ENCODE measurements at places on chromosomes 1 and 21.

- DNase-seq, result no peak
Observed at GRCh38 chr1:160428053-160428452, 27.7 kb downstream of the VANGL2 start.

DNA sequence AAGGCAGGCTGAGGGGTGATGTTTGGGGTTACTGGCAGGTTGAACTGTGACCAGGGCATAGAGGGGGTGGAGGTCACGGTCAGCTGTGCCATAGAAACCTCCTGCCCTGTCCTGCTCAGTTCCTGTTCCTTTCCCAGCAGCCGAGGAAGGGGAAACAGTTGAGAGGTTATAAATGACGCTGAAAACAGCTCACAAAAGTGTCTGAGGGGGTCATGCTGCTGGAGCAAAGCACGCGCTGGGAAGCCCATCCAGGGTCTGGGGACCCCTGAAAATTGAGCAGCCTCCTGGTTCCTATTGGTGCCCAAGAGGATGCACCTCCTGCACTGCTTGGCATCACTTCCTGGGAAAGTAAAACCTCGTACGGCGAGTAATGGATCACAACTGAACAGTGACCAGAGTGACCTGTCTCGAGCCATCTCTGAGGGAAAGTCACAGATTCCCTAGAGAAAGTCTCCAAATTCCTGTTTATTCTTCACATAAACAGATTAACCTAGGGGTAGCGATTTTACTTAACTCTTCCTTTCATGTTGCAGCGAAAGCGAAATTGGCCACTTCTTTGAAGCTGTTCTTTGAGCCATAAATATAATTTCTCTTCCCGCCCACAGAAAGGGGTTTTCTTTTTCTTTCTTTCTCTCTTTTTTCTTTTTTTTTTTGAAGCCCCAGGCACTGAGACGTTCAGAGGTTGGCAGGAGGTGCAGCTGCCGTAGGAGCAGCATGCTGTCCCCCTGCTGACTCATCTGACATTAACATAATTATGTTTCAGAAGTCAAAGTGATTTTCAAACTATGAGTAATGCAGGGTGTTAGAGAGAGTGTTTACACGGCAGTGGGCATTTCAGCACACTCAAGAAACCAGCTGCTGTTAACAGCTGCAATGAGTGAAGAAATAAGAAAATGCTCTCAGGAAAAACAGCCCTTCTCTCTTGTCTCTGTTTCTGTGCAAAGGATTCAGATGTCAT is 41.8 kb upstream of the ATF3 start:
- DNase-seq, result peak; percentile 60

DNA sequence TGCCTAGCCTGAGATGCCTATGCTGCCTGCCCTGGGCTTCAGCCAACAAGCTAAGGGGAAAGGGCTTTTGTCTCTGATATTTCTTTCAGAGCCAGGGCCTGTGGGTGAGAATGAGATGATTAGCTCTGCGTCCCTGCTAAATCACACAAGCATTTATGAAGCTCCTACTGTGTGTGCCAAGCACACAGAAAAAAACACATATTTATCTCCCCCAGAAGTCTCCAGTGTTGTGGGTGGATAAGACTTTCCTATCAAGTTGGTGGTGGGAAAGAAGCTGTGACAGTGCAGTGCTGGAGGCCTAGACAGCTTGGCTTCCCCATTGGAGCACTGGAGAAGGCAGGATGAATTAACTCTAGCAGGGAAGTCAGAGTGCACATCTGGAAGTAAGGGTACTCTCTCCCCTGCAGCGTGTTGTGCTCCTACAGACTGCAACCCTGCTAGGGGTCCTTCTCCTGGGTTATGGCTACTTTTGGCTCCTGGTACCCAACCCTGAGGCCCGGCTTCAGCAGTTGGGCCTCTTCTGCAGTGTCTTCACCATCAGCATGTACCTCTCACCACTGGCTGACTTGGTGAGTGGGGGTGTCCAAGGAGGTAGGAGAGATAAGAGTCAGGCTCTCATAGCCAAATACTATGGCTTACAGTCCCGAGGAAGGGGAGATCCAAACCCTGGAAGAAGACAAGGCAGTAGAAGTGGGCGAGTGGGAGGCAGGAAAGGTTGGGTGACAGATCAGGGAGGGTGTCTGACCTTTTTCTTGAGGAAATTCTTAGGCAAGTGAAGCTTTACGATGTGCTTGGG is 1.7 kb downstream of the SLC50A1 start:
- no peak for DNase-seq

- no peak for DNase-seq
Observed at GRCh38 chr21:33425825-33426224, 22.6 kb downstream of the IFNGR2 start.

DNA sequence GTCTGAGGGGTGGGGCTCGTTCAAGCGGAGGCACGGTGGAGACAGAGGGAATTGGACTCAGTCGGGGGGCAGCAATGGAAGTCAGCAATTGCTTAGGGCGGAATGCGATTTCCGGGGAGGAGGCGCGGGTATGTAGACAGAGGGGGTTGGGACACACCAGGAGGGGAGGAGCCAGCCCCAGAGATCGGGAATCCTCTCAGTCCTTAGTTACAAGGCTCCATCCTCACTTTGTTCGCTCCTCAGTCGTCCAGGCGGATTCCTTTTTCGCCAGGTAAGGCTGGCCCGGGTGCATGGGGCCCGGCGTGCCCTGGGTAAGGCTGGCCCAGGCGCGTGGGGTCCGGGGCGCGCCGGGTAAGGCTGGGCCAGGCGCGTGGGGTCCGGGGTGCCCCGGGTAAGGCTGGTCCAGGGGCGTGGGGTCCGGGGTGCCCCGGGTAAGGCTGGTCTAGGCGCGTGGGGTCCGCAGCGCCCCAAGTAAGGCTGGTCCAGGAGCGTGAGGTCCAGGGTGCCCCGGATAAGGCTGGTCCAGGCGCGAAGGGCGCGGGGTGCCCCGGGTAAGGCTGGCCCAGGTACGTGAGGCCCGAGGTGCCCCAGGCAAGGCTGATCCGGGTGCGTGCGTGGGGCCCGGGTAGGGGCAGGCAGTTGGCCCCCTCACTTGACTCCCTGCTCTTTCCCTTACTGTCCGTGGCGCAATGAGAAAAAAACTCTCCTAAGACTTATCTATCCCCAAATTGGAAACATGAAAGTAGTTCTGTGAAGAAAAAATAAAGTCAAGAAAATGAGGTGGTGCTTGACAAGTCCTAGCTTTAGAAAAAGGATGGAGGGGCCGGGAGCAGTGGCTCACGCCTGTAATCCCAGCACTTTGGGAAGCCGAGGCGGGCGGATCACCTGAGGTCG is at the start of gene L1TD1:
Gene L1TD1, plus strand, starts transcription at position 199 of the 894 bp plus-strand sequence. CDS start 11,780 bp downstream, outside the sequence.
- DNase-seq, result no peak

DNA sequence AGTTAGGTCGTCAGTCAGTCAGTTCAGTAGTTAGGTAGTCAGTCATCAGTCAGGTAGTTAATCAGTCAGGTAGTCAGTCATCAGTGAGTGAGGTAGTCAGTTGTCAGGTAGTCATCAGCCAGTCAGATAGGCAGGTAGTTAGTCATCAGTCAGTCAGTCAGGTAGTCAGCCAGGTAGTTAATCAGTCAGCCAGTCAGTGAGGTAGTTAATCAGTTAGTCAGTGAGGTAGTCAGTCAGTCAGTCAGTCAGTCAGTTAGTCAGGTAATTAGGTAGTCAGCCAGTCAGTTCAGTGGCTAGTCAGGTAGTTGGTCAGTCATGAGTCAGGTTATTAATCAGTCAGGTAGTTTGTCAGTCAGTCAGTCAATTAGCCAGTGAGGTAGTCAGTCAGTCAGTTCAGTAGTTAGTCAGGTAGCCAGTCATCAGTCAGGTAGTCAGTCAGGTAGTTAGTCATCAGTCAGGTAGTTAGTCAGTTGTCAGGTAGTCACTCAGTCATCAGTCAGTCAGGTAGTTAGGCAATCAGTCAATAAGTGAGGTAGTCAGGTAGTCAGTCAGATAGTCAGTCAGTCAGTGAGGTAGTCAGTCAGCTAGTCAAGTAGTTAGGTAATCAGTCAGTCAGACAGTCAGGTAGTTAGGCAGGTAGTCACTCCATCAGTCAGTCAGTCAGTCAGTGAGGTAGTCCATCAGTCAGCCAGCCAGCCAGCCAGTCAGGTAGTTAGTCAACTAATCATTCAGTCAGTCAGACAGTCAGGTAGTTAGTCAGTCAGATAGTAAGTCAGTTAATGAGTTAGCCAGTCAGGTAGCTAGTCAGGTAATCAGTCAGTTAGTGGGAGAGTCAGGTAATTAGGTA is 16.2 kb downstream of the KRTAP10-1 start:
- DNase-seq, result no peak

DNA sequence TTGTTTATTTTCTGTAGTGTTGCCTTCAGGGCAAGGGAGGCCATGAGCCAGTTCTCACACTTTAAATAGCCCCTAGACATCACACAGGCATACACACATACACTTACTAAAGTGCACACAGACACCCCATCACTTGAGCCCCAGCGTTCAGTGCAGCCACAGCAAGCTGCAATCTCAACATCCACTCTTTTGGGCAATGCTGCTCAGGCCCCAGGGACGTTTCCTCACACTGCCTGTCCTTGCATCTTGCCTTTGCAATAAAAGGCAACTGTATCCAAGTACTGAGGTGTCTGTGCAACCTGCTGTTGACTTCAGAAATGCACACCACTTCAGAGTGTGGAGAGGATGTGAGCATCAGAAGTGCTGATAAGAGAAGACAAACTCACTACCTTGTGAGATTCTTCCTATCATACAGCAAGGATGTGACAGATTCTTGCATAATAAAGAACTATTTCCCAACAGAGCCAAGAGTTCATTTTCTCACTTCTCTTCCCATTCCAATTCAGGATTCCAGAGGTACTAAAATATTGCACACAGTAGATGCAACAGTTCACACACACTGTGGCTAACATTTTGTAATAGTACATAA is 36.2 kb downstream of the IRF2BP2 start:
- no peak for DNase-seq

GRCh38 chr21:14838400-14838799 is 226.4 kb downstream of the NRIP1 start:
- DNase-seq, result no peak

- DNase-seq, result no peak
Observed at GRCh38 chr1:107771377-107771776, 193.6 kb downstream of the VAV3 start.

DNA sequence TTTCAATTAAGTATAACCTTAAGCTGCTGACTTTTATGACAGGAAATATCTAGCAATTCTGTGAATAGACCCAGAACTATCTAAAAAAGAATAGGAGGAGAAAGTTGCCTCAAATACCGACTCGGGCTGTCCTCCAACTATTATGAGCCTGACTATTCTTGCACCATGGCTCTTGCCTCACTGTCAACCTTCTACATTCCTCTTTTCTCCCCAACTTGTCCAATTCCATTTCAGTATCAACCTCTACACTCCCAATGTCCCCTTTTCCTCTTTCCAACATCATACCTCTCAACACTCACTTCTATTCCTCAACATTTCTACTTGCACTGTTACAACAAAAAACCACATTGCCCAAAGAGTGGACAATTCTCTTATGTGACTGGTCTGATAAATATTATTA is 2.3 kb downstream of the ZZZ3 start:
- no peak for DNase-seq

DNA sequence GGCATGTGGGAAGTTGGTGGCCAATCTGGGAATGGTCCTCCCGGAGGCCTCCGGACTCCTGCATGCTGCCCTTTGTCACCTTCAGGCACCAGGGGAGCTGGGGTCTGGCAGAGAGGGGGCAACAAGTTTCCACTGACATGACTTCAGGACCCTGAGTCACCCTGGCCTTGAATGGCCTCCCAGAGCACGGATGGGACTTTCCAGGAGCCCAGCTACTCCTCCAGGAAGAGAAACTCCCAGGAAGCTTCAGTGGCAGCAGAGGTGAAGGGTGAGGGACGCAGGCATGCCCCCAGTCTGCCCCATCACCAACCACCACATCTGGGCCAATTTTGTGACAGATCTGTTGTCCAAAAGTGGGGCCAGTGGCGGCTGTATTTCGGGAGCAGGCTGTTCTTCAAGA is 55.9 kb upstream of the WASF2 start:
- no peak for DNase-seq

DNA sequence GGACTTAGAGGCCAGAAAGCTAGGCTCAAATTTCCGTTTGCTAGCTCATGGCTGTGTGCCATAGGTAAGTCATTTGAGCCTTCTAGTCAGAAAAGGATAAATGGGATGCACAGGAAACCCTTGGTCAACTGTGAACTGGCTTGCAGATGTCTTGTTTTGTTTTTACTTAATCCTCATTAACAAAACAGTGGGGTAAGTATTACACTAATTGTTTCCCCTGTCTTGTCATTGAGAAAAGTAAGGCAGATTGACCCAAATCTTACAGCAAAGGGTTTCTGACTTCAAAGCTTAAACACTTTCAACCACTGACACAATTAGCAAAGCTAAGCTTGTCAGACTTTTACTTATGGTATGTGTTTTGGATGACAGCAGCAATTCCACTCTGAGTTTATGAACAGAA is 291.3 kb downstream of the NTNG1 start:
- no peak for DNase-seq

- DNase-seq, result no peak
Observed at GRCh38 chr21:34520764-34521508, 8.9 kb upstream of the KCNE1 start.

- DNase-seq, result no peak
Observed at GRCh38 chr1:6275826-6276782, 15.2 kb upstream of the GPR153 start.

DNA sequence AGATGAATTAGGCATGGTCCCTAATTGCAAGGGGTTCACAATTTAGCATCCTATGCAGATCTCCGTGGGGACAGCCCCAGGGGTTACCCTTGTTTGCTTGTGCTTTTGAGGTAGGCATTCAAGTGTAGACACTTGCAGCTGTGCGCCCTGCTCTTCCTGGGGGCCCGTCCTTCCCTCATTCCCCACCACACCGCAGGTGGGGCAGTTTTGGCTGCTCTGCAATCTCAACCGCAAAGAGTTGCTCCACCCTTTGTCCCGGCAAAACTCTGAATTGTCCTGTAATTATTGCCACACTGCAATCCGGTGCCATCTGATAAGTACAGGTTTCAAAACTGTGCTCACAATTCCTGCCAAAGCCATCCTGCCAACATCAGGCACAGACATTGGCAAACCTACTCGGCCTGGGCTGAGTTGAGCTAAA is 65.4 kb upstream of the LYST start:
- DNase-seq, result no peak

DNA sequence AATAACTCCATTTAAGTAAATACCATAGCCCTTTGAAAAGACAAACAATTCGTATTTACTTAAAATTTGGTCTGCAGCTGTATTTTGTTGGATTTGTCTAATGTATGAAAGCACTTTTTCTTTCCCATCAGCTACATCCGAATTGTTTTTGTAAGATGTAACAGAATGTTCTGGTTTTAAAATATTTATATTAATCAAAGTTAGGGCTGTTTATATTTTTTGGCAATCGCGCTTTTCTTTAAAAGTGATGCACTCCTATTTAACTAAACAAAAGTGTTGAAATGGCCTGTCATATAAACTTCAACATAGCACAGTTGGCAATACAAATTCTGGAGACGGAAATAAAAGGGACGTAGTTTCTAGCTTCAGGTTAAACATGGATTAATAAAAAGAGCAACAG is 216.3 kb upstream of the ADGRL2 start:
- no peak for DNase-seq

- DNase-seq, result no peak
Observed at GRCh38 chr1:231612393-231613089, 14.0 kb upstream of the DISC1 start.

GRCh38 chr21:32782698-32783097 is 11.1 kb upstream of the PAXBP1 start:
- no peak for DNase-seq

Measured in HS-5 (cell line).